Type B pancreatic cell (in vitro differentiated cells): ENCODE measurements at places on chromosomes 12 and 14. TPM values are rescaled to one million over a fixed set of nuclear protein-coding genes. Genes with fewer than 3 reads are reported as not detected.

DNA sequence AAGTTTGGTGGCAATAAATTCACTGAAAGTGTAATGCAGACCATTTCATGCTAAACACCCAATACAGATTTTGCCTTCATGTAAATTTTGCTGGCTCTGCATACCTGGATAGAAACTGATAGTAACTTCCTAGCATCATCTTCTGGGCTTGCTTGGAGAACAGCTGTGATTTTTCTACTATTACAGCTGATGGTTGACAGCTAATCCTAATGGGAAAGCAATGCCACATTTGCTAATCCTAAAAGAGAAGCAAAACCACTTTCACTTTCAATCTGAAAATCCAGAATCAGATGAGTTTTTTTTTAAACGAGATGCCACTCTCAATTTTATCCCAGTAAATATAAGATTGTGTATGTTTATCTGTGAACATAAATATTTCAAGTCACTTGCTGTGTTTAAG is 1035.9 kb downstream of the TRHDE start:
- no peaks in the 10 kb centered on the region for H3K27me3 ChIP-seq
- no peak overlapping the region for H3K4me3 ChIP-seq
- no peak for DNase-seq

Gene TPPP2
- total RNA-seq = not detected in 2 replicates

Gene PDZRN4
- total RNA-seq = 0.86 and 2.3 TPM in 2 replicates

Gene RNASE1
- total RNA-seq = 476 and 793 TPM in 2 replicates

DNA sequence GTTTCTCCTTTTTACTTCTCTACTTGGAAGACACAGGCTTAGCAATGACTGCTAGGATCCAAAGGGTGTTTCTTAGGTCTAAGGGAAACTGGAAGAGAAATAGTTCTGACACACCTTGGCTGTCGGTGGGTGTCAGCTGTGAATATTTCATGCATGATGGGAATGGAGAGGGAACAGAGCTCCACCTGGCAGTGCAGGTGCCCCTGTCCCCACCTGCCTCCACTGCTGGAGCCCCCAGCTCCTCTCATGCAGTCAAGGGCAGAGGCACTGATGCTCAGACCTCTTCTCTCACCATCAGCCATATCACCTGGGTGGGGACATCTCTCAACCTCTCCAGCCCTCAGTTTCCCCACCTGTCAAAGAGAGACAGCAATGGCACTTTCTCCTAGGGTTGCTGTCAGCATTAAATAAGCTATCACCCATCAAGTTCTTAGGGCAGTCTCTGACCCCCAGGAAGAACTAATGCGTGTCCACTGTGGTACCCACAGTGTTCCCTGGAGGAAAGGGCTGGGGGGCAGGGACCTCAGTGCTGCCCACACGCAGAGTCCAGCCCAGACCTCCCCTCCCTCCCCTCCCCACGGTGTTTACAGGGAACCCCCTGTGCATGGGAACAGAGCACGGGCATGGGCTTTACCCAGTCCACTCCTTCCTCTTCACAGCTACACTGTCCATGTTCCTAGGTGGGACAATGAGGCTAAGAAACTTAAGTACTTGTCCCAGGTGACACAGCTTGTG is 69.1 kb downstream of the C14orf132 start:
- no peaks in the 10 kb centered on the region for H3K36me3 ChIP-seq
- H3K4me1 ChIP-seq = peaks cover 14% of the 10 kb centered on the region
- H3K4me3 ChIP-seq = no peak overlapping the region
- DNase-seq = no peak
- peaks cover 12% of the 10 kb centered on the region for H3K27me3 ChIP-seq

GRCh38 chr12:28130625-28131598 is 59.3 kb upstream of the CCDC91 start:
- no peak for DNase-seq
- no peak overlapping the region for H3K4me3 ChIP-seq
- no peaks in the 10 kb centered on the region for H3K27me3 ChIP-seq
- H3K4me1 ChIP-seq = no peaks in the 10 kb centered on the region
- no peaks in the 10 kb centered on the region for H3K36me3 ChIP-seq

DNA sequence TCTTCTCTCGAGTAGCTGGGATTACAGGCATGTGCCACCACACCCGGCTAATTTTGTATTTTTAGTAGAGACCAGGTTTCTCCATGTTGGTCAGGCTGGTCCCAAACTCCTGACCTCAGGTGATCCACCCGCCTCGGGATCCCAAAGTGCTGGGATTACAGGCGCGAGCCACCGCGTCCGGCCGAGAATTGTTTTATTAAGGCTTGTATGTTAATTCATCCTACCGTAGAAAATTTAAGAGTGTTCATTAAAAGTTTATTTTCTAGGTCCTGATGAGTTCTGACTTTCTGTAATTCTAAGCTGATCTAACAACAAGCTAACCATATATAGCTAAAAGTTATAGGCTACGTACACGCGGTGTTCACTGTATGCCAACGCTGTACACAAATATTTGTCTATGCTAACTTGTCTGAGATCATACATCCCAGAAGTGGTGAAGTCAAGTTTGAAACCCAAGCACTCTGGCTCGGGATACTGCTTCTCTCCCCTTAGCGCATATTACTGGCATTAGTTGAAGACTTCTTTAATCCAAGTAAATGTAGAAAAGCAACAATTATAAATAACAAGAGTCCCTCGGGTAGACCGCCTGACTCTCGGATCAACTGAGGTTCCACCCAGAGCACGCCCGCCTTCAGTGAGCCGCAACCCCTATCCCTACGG is 570 bp upstream of the MRPS35 start:
- H3K4me3 ChIP-seq = peak overlapping the region; percentile 96
- no peak for DNase-seq
- H3K27me3 ChIP-seq = peaks cover 7% of the 10 kb centered on the region
- peaks cover 28% of the 10 kb centered on the region for H3K36me3 ChIP-seq
- H3K4me1 ChIP-seq = peaks cover 12% of the 10 kb centered on the region

DNA sequence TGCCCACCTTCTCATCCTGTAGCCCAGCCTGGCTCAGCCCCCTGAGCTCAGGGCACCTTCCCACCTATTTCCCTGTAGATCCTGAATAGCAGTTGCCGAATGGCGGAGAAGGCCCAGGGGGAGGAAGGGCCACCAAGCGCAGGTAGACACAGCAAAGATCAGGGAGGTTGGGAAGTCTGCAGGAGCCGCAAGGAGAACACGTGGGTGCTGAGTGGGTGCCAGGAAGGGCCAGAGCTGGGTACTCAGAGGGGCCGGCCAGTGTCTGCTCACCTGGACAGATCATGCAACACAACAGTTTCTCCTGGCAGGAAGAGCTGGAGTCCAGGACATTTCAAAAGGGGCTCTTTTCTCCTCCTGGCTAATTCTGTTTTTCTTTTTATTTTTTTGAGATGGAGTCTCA is 30.6 kb downstream of the CHGA start:
- H3K27me3 ChIP-seq = no peaks in the 10 kb centered on the region
- H3K4me1 ChIP-seq = peaks cover 3% of the 10 kb centered on the region
- no peak for DNase-seq
- H3K4me3 ChIP-seq = no peak overlapping the region

Gene RIN3
- 11.3 and 12.9 TPM in 2 replicates for total RNA-seq

Gene FAM181A
- 1.2 TPM in 1 of 2 replicates, not detected in the other for total RNA-seq

GRCh38 chr12:124501112-124501561 is 66.3 kb downstream of the NCOR2 start:
- peaks cover 67% of the 10 kb centered on the region for H3K4me1 ChIP-seq
- H3K27me3 ChIP-seq = no peaks in the 10 kb centered on the region
- no peak overlapping the region for H3K4me3 ChIP-seq
- peak overlapping the region; percentile 81 for H3K27ac ChIP-seq
- DNase-seq = no peak

GRCh38 chr14:54864526-54864925 is 38.1 kb downstream of the GCH1 start:
- no peak for DNase-seq
- H3K27ac ChIP-seq = no peak overlapping the region
- H3K4me1 ChIP-seq = peaks cover 7% of the 10 kb centered on the region
- no peak overlapping the region for H3K4me3 ChIP-seq

DNA sequence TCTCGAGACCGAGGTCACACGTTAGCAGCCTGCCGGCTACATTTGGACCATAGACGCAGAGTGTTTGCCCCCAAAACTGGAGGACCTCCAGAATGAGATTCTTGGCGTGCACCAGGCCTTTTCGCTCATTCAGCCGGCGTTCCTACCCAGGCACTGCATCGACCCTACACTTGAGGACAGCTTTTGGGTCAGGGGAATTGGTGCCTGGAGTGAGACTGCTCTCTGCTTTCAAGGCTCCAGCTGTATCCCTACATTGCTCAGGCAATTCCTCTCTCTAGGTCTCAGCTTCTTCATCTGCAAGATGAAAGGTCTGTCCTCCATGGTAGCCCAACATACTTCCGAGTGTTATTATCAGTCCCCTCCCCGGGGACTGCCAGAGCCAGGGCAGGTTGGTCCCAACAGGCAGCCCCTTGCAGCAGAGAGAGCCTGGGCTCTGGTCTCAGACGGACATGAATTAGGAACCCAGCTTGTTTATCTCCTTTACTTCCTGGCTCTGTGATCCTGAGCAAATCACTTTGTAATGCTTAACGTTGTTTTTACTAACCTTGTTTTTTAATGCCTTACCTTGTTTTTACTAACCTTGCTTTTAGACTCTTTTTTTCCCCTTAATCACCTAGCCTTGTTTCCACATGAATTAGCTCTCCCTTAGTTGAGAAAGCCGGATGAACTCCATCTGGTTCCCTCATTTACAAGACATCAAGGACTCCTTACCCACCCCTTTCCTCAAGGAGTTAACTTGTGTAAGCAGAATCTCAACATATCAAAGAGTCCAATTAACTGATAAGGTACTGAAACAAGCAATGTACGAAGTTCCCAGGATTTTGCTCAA is 892 bp downstream of the TCHP start:
- H3K36me3 ChIP-seq = peaks cover 4% of the 10 kb centered on the region
- peaks cover 17% of the 10 kb centered on the region for H3K4me1 ChIP-seq
- no peak for DNase-seq
- peak overlapping the region; percentile 93 for H3K4me3 ChIP-seq

DNA sequence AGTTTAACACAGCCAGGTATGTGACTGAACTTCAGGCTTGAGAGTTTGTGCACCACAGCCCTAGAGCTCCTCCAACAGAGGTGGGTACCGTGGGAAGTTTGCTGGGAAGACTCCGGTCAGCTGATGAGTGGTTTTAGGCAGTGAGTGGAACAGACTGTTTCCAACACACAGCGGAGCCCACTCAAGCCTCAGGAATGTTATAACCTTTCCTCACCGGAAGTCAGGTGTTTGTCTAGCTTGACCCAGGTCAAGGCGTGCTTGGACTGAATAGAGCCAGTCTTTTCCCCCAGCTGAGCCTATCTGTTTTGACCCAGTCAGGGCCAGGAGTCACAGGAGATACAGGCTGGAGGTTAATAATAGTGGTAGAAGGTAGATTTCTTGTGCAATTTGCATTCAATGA is 138.4 kb upstream of the PARP11 start:
- H3K27me3 ChIP-seq = peaks cover 4% of the 10 kb centered on the region
- peak overlapping the region; percentile 58 for H3K27ac ChIP-seq
- DNase-seq = no peak
- H3K36me3 ChIP-seq = peaks cover 4% of the 10 kb centered on the region
- H3K4me3 ChIP-seq = no peak overlapping the region

DNA sequence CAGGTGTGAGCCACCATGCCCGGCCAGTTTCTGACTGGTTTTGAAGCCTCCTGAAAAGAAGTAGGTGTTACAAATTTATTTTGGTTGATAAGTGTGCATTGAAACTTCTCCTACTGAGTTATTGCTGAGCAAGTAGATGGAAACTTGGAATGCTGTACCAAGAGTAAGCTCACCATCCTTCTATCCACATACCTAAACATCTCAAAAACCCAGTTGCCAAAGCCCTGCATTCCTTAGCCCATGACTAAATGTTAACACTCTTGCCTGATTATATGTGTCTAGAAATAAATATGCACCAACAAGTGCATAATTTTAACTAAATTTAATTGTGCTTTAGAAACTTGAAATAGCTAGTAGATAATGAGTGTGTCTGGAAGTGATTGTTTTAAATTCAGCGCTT is 357.8 kb downstream of the DUSP6 start:
- no peak overlapping the region for H3K27ac ChIP-seq
- DNase-seq = no peak
- H3K4me3 ChIP-seq = no peak overlapping the region

DNA sequence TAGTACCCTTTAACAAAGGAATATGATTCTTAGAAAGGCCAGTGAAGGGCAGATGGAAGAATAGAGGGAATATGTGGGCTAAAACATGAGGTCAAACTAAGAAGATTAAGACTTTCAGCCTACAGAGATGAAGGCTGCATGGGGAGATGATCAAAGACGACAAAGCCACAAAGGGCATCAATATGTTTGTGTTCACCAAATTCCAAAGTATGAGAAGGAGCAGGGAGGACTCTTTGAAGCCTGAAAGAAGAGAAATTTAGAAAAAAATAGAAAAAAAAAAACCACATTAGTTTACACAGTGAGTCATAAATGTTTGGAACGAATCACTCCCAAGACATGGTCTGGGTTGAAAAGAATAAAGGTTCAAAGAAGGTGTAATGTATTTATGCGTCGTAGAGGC is 131.8 kb downstream of the NEDD1 start:
- peak overlapping the region; percentile 13 for H3K27ac ChIP-seq
- peaks cover 11% of the 10 kb centered on the region for H3K4me1 ChIP-seq
- no peaks in the 10 kb centered on the region for H3K27me3 ChIP-seq
- H3K4me3 ChIP-seq = no peak overlapping the region

Gene FLRT2
- total RNA-seq = 30.3 and 127 TPM in 2 replicates

GRCh38 chr12:57057067-57057751 is 7.3 kb upstream of the MYO1A start:
- no peaks in the 10 kb centered on the region for H3K4me1 ChIP-seq
- DNase-seq = no peak
- no peak overlapping the region for H3K4me3 ChIP-seq
- no peak overlapping the region for H3K27ac ChIP-seq

GRCh38 chr14:21913759-21914158 is 240.1 kb upstream of the OR4E1 start:
- peaks cover 20% of the 10 kb centered on the region for H3K27me3 ChIP-seq
- H3K4me1 ChIP-seq = peaks cover 4% of the 10 kb centered on the region
- no peak overlapping the region for H3K4me3 ChIP-seq
- H3K36me3 ChIP-seq = no peaks in the 10 kb centered on the region
- H3K27ac ChIP-seq = no peak overlapping the region

Gene RBP5
- 1.0 and 1.2 TPM in 2 replicates for total RNA-seq

GRCh38 chr12:132724506-132725241 is 14.0 kb downstream of the PGAM5 start:
- H3K4me3 ChIP-seq = no peak overlapping the region
- no peaks in the 10 kb centered on the region for H3K27me3 ChIP-seq
- peaks cover 1% of the 10 kb centered on the region for H3K4me1 ChIP-seq
- H3K27ac ChIP-seq = no peak overlapping the region
- no peak for DNase-seq

- no peaks in the 10 kb centered on the region for H3K4me1 ChIP-seq
- no peak overlapping the region for H3K27ac ChIP-seq
- no peak overlapping the region for H3K4me3 ChIP-seq
These were observed 616.6 kb downstream of the KCNH5 start for GRCh38 chr14:62428429-62429203.

Gene DEGS2
- 5.2 and 7.6 TPM in 2 replicates for total RNA-seq
